ENCODE measurements at places on chromosomes 7 and 10.

DNA sequence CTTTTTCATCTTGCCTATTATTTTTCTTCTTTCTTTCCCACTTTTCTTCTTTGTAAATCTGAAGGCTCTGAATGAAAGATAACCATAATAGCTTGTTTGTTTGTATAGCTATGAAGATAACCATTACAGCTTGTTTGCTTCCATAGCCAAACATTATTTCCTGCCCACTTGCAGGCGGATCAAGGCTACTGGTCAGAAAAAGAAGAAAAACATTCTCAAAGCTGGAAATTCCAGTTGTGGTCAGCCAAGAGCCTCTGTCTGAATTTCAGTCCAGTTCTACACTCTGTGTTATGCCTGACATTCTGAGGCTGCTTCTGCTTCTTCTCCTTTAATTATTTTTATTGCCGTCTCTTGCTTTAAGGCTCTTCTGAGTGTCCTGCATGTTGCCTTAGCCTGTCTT lies 48.9 kb downstream of the TMEM178B start:
- DNase-seq = no peak

GRCh38 chr7:105011831-105012502 lies 2.0 kb upstream of the KMT2E start:
- no peak for DNase-seq

DNA sequence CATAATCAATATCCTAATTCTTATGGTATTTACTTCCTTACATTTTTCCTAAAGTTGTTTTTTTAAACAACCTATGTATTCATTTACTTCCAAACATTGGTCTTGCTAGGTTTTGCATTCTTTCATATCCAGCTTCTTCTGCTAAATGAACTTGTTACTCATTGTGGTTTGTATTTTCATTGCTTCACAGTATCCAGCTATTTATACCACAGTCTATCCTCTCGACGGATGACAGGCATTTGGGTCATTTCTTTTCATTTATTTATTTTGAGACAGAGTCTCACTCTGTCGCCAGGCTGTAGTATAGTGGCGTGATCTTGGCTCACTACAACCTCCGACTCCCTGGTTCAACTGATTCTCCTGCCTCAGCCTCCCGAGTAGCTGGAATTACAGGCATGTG lies 66.8 kb downstream of the CCDC6 start:
- no peak for DNase-seq

- no peak for DNase-seq
Observed at GRCh38 chr10:77892021-77892739, 34.4 kb downstream of the DLG5 start.

- DNase-seq = no peak
Observed at GRCh38 chr10:99981581-99982199, 28.1 kb downstream of the DNMBP start.

- DNase-seq = no peak
Observed at GRCh38 chr10:127579640-127580039, 30.5 kb downstream of the NPS start.

All from GOT3 (cell line).